Spleen (tissue), 13 donors: ENCODE measurements at places on chromosomes 3 and 15.

- DNase-seq = no peak
These were observed 41.3 kb upstream of the TNFSF10 start for GRCh38 chr3:172564499-172564898.

- DNase-seq = no peak
These were observed 606.6 kb upstream of the ROBO1 start for GRCh38 chr3:80374423-80374822.

- no peak for DNase-seq
These were observed 43.9 kb upstream of the KCNH8 start for GRCh38 chr3:19104459-19104858.

- no peak for DNase-seq
These were observed 55.8 kb upstream of the CTNNB1 start for GRCh38 chr3:41143421-41144031.

- DNase-seq = no peak
These were observed 59.4 kb upstream of the KCNMB2 start for GRCh38 chr3:178476886-178477285.

DNA sequence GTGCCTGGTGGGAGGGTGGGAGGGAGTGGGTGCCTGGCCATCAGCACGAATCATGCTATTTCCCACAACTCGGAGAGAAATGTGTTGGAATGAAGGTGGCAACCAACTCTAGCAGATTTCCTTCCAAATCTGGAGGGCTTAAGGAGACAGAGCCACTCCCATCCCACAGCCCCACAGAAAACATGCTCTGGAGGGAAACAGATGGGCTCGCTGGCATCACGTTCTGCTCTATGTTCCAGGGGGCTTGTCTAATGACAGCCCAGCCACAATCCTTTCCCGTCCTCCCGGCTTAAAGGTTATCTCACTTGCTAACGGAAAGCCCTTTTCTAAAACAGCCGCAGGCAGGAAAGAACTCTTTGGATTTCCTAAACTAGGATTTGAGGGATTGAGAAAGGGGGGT is 65.3 kb downstream of the ADAMTS17 start:
- DNase-seq = no peak

DNA sequence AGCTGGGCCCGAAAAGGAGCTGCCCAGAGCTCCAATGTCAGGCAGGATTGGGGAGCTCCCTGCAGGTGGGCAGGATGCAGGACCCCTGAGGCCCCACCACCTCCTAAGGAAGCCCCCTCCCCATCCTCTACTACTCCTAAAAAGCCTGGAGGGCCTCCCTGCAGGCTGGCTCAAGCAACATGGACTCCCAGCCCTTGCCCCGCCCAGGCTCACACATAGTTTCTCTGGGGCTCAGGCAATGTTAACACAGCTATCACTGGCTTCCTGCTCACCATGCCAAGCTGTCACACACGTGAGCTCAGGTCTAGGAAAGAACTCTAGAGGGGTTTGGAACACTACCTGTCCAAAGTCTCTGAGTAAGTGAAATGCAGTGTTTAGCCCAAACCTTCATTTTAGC is 65.4 kb upstream of the ZNF148 start:
- DNase-seq = no peak

DNA sequence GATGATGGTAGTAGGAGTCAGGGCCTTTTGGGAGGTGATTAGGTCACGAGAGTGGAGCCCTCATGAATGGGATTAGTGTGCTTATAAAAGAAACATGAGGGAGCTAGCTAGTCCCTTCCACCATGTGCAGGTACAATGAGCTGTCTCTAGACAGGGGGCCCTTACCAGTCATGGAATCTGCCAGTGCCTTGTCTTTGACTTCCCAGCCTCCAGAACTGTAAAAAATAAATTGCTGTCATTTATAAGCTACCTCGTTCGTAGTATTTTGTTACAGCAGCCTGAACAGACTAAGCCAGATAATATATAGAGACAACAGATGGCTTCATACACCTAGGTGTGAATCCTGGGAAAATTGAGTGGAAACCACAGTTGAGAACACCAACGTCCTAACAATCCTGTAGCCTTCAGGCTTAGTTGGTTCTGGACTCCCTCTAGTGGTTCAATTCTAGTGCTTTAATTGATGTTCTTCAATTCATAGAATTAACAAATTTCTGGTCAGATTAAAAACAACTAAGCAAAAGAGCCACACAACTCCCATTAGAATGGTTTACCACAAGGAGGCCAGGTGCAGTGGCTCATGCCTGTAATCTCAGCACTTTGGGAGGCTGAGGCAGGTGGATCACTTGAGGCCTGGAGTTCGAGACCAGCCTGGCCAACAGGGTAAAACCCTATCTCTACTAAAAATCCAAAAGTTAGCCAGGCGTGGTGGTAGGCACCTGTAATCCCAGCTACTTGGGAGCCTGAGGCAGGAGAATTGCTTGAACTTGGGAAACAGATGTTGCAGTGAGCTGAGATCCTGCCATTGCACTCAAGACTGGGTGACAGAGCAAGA is 21.3 kb upstream of the GATM start:
- no peak for DNase-seq

- DNase-seq = no peak
These were observed 805 bp upstream of the RGMA start for GRCh38 chr15:93089727-93090305.

- no peak for DNase-seq
These were observed 262.0 kb upstream of the UMPS start for GRCh38 chr3:124467980-124468902.

- DNase-seq = no peak
These were observed 340.3 kb downstream of the SLC9A9 start for GRCh38 chr3:143507735-143508580.

- no peak for DNase-seq
These were observed 89.1 kb upstream of the SLC2A2 start for GRCh38 chr3:171115667-171116066.

DNA sequence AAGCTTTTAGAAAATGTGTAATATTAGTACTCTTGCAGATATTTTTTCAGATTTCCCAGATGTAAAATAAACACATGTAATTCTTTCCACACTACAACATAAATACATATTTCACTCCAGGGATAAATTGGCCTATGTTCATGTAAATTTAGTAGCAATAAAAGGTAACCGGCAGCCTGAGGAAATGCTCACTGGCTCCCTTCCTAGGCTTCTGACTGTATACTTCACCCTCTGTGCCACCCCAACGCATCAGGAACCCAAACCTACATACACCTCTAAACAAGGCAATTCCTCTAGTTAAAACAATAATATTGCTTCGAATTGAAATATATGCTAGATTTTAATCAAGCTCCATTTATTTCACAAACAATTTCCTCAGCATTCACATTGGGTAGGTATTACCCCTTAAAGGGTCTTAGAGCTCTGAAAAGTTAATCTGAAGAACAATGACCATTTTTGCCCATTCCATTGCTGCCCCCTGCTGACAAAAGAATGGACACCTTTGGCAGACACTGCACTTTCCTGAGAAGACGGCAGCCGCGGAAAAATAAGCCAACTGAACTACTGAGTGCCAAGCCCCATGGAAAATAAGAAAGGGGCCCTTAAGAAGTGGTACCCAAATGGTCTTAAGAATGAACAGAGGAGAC is 212.5 kb downstream of the OSBPL10 start:
- DNase-seq = no peak

DNA sequence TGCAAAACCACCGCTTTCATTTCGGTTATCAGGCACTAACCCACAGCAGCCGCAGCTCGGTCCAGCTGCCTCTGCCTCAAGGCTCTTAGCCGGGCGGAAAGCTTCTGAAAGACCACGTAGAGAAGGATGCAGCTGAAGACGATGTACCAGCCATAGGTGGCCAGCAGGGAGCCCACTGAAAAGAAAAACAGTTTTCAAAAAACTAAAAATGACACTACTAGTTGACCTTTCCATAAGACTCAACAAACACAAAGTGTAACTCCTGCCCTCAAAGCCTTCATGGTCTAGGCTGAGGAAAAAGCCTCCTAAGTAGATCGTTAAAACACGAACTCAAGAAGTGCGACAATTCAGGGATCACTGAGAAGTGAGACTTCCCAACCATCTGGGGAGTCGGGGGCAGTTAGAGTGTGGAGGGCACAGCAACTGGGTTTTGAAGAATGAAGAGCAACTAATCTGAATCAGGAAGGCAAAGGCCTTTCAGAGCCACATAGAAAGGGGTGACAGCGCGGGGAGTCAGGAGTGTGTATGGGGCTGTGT is 716 bp downstream of the SELENOS start:
- no peak for DNase-seq

GRCh38 chr3:23713641-23714040 is 92.1 kb upstream of the UBE2E1 start:
- no peak for DNase-seq

- DNase-seq = no peak
These were observed 31.5 kb downstream of the NGRN start for GRCh38 chr15:90297021-90297420.

DNA sequence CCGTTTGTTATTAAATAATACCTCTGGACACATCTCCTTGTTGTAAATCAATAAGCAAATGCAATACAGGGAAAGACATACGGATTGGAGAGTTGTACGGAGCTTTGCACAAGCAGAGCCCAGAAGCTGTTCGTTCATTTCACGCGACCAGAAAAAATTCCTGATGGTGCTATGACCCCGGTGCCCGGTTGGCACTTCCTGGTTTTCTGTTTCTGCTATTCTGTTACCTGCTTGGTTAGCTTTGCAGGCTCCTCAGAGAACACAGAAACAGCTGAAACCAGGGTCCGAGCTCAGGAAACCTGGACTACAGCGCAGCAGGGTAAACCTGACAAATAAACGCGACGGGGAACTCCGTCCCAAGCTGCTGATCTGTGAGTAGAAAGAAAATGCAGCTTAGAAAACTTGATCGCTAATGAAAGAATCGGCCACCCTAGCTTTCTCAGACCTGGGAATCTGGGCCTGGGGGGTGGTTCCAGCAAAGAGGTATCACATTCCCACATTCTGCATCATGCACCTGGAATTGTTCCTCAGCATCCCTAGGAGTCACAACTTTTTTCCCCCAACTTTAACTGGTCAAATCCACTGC is 845 bp downstream of the CNTN3 start:
- no peak for DNase-seq

DNA sequence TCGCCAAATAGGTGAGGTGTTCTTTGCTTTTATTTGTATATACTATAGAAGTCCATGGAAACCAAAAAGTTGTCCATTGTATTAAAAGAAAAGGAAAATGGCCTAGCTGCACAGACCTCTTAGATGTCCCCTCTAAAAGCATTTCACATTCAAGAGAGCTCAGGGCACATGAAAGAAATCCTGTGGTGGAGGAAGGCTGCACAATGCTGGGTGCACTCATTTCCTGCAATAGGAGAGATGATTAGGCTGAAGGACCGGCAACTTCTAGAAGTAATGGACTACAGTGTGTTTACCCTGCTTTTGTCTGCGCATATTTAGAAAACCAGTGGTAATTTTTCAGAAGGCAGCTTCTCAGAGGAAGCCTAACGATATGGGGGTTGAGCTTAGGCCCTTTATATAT is 25.4 kb downstream of the PPM1L start:
- no peak for DNase-seq

DNA sequence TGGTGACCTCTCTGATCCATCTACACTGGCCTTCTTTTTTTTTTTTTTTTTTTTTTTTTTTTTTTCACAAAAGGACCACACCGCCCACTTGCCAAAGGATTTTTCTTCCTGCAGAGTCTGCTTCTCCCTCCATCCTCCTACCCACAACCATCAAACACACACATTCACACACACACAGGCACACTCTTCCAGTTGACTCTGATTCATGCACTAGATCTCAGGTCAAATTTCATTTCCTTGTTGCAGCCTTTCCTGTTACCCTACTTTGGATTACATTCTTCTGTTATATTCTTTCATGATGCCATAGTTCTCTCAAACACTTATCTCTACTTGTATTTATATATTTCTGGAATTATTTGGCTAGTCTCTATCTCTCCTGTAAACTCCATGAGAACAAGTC is 133.9 kb downstream of the STAC start:
- DNase-seq = no peak

GRCh38 chr15:70182858-70183695 is 85.4 kb upstream of the TLE3 start:
- peak; percentile 16 for DNase-seq

- no peak for DNase-seq
These were observed 547.6 kb downstream of the FOXP1 start for GRCh38 chr3:71035886-71036285.

DNA sequence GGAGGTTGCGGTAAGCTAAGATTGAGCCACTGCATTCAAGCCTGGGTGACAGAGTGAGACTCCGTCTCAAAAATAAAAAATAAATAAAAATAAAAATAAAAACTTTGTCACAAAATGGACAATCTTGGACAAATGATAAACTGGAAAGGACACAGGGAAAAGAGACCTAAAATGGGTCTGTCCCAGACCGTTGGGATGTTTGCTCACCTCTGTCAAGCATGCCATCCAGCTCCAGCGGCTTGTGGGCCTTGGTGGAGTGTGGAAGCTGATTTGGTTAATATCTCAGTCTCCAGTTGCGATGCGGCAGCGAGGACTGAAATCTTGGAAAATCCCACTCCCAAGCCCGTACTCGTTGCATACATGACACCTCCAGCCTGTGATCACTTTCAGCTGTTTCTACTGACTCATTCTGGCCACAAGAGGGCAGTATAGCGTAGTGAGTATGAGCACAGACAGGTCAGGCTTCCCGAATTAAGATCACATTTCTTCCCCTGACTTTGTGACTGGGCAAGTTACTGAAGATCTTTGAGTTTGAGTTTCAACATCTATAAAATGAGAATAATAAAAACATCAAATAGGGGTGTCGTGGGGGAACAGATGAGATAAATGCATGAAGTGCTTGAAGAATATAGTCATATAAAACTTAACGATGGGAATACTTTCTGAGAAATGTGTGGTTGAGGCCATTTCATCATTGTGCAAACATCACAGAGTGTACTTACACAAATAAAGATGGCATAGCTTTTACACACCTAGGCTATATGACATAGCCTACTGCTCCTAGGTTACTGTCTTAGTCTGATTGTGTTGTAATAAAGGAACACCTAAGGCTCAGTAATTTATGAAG is 19.6 kb upstream of the MOBP start:
- DNase-seq = no peak

DNA sequence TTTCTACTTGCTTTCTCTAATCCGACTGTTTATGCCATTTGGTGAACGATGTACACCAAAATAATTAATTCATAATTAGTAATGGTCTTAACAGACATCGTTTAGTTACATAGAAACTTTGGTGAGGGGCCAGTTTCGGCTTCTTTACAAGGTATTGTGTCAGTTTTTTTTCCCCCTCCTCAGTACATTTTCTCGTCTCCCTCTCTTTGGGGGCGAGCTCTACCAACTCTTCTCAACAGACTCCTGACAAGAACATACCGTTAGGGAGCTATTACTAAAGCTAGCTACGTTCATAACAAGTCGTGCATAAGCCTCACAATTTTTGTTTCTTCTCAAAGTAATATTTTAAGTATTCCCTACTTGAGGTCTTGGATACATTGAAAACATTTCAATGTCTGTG is 1.4 kb downstream of the U2SURP start:
- DNase-seq = no peak

GRCh38 chr3:172383306-172383796 is 64.9 kb downstream of the GHSR start:
- DNase-seq = no peak

DNA sequence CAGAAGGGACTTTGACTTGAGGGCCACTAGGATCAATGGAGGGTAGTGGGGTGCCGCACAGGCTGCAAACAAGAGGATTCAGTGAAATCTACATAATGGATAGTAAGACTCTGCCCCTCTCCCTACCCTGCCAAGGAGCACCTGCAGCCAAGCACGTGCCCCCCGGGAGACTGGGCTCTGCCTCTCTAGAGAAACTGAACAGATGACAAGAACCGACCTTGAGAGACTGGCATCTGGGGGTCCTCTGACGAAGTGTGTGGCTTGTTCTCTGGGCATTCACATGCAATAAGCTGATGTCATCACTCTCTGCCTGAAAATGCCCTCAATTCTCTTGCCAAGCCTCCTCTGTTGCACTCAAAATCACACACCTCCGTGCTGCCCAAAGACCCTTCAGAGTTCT is 132.3 kb downstream of the FAM43A start:
- DNase-seq = no peak
